Activated CD8-positive, alpha-beta memory T cell treated with anti-CD3 and anti-CD28 coated beads for 24 hours (primary cell): ENCODE measurements at places on chromosomes 1 and 21.

GRCh38 chr1:204826970-204827369 lies 43.7 kb upstream of the NFASC start:
- no peak for DNase-seq

GRCh38 chr1:56189946-56190805 lies 389.2 kb downstream of the PLPP3 start:
- DNase-seq: no peak

- DNase-seq: no peak
These were observed 207.9 kb downstream of the RRAGC start for GRCh38 chr1:38651669-38652068.

DNA sequence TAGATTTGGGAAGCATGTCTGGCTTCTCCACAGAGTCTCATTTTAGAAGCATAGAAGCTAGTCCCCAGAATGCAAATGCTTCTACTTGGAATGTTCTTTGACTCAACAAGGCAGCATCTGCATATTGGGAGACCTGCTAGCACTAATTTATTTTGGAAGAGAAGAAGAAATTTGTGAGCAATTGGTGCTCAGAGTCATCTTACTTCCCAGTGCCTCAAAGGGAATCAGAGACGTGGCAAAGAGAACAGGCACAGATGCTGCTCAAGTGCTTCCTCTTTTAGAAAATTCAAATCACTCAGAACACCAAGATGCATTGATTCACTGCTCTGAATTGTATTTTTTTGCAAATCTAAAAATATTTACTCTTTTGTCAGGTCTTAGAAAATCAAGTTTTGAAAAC lies 255.7 kb downstream of the BRINP2 start:
- no peak for DNase-seq

GRCh38 chr1:88029899-88030298 lies 654.2 kb upstream of the PKN2 start:
- no peak for DNase-seq

DNA sequence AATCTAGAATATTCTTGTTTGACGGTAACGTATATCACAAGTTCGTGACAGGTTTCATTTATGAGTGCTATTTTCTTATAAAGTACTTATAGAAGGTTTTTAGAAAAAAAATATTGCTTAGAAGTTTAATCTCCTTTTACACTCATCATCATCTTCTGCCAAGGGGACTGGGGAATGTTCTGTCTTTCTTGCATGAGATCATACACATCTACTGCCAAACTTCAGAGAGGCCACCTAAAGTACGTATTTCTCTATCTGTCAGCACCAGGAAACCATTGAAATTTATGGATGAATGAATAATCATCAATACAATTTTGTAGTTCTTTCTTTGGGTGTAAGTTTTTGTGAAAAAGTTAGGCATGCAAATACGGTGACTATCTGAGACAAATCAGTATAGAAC lies 245.8 kb downstream of the SPATA17 start:
- DNase-seq: no peak

DNA sequence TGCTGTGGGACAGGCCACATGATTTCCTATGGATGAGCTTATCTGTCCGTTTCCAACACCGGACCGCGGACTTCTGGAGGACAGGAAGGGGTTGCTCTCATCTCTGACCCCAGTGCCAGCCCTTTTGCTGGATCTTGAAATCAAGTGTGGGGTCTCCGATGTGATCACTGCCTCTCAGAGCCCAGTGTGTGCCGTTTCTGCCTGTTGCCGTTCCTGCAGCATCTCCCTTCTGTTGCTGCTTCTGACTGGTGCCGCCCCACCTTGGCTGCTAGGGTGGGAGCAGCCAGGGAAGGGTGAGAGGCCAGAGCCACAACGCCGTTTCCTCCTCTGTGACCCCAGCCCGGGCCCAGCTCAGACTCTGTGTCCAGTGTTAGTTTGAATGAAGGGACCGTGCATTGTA lies 67.3 kb upstream of the WNT4 start:
- DNase-seq: no peak

DNA sequence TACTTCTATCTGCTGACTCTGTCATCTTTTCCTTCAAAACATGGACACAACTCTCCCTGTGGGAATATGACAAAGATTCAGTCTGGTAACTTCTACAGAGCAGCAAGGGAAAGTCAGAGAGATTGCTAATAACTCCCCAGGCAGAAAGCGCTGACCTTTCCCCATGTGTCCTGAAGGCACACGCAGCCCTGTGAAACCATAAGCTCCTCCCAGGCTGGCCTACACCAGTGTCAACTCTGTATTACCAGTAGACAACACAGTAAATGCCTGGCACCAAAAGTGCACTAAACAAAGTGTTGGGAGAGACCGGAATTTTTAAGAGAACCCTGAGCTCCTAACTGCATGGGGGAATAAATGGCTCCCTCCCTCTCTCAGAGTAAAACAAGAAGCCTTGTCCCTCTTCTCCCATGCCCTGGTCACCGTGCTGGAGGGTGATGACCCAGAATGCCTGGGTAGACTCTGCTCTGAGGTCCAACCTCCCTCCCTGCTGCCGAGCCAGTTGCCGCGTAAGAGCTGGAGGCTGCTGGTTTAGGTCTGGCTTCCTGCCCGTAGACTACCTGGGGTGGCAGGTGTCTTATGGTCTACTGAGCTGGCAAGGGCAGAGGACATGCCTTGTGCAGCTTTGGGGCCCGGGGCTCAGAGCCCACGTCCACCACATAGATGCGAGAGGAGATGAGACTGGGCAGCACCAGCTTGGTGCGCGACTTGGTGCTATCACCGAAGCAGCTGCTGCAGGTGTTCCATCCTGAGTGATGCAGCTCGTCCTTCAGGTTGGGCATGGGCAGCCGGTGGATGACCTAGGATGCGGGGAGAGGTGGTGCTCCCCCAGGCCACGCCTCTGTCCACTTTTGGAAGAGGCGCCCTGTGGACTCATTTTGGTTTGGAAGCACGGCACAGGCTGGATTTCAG lies 3.9 kb downstream of the SELENBP1 start:
- no peak for DNase-seq

DNA sequence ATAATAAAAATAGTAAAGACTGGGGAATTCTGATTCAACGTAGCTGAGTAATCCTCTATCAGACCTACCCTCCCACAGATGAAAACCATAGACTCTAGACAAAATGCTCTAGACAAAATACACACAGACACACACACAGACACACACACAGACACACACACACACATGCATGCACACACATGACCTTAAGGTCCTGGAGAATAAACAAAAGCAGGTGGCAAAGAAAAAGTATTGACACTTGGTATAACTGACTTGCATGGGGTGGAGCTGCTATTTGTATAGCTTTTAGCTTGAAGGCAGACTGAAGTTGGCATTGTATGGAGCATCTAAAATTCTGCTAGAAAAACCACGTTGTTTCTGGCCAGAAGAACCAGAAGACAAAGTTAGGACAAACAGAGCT lies 29.3 kb downstream of the C1orf141 start:
- DNase-seq: no peak

- peak; percentile 56 for DNase-seq
These were observed 3.2 kb downstream of the RCAN3 start for GRCh38 chr1:24505816-24506215.

GRCh38 chr1:109979489-109980091 lies 5.0 kb upstream of the AHCYL1 start:
- no peak for DNase-seq

DNA sequence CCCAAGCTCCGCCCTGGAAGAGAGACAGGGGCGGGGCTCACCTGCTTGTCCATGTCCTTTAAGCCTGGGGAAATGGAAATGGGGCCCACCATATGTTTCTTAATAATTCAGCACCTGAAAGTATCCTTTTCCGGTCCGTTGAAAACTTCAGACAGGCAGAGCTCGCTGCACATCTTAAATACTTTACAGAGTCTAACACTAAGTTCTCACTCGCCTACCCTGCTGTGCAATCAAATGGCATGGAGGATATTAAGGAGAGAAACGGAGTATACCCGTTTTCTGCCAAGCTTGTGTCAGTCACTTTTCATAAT lies 467 bp upstream of the CC2D1B start:
- no peak for DNase-seq

DNA sequence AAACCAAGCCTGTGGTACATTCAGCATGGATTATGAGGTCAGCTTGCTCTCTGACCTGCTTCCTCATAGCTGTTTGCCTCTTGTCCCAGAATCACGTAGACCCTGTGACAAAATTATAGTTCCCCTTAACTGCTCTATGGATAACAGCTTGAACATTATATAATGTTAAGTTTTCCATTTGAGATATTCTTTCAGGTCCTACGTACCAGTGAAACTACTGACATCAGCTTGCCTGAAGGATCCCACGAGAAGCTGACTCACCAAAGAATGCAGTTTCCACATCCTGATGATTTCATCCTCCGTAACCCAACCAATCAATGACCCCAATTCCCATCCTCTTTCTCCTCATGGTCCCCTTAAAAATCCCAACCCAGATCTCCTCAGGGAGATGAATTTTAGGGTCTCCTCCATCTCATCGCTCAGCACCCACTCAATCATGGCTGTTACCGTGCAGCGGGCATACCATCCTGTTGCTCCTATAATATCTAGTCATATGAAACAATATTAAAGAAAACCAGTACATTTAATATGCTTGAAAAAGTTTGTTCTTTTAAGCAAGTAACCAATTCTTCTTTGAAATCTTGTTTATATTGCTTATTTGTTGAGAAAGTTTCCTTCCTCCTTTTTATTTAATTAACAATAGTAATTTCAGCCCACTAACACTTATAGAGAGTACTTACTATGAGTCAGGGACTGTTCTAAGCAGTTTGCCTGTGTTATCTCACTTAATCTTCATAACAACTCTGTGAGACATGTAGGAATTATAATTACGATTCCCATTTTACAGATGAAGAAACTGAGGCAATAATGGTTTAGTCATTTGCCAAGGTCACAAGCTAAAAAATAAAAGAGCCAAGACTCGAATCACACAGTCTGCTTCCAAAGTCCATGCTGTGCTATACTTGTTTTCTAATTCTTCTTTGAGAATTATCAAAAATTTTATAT lies 27.4 kb downstream of the CHML start:
- DNase-seq: no peak

- no peak for DNase-seq
These were observed 10.2 kb downstream of the RPS6KC1 start for GRCh38 chr1:213061263-213061662.

GRCh38 chr1:1083416-1084371 lies 9.6 kb upstream of the RNF223 start:
- DNase-seq: peak; percentile 56

- no peak for DNase-seq
These were observed 663 bp upstream of the GBP6 start for GRCh38 chr1:89363196-89363595.

GRCh38 chr1:108070662-108071061 lies 105.7 kb upstream of the VAV3 start:
- DNase-seq: no peak

DNA sequence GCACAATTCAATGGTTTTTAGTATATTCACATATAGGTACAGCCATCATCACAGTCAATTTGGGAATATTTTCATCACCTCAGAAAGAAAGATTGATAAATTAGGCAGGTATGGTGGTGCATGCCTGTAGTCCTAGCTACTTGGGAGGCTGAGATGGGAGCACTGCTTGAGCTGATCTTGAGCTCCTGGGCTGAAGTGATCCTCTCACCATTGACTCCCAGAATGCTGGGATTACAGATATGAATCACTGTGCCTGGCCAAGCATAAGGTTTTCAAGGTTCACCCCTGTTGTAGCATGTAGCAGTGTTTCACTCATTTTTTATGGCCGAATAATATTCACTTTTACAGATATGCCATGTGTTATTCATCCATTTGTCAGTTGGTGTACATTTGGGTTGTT lies 44.7 kb upstream of the MTF2 start:
- DNase-seq: no peak

- DNase-seq: no peak
These were observed 8.7 kb downstream of the IFNLR1 start for GRCh38 chr1:24178407-24178806.

DNA sequence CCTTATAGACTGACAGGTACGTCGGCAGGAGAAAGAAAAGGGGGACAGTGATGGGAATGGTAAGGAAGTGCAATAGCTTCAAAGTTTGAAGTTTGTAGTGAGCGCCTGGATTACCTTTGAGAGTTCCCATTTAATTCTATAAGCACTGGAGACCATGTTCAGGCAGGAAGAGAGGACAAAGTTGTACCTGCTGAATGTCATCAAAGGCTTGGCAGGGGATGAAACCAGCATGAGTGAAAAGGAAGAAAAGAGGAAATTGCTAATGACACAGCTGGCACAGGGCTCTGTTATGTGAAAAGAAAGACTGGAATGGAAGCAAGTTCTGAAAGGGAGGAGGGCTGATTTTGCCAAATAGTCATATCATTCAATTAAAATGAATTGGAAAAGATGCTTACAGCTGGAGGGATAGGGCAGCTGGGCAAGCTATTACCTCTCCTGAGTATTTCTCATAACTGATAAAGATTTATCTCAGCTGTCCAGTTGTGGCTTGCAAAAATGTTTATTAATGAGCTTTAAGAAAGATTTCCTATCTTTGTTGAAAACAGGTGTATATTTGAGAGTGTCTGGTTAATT lies 109.2 kb downstream of the HMCN1 start:
- DNase-seq: no peak

DNA sequence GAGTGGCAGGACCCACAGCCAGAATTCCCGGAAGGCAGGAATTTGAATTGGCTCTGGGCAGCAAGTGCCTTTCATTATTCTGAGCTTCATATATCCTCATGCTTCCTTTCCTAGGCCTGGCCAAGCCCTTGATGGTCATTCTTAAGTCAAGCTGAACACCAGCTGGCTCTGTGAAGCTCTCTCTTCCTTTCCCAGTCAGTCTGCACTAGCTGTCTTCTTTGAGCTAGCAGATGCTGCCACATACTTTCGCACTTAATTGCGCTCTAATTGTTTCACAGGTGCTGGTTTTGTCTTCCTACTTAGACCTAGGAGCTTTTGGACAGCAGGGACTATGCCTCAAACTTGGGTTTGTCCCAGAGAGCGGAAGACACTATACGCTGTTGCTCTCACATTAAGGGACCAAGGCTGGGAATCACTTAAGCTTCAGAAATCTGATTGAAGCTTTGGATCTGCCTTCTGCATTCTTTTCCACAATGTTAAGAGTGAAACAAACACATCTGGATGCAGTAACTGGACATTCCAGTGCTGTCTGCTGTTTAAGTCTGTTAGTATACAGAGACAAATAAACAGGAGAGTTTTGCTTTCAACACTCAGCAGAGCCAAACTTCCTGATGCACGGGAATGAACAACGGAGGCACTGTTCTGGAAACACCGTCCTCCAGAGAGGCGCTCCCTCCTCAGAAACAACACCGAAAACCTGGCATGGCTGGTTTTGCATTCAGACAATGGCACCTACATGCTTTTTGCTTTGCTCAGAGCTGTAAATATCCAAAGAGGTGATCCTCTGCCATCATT lies 2.2 kb downstream of the TLR5 start:
- DNase-seq: no peak

GRCh38 chr21:17467829-17468228 lies 45.0 kb upstream of the CXADR start:
- no peak for DNase-seq

DNA sequence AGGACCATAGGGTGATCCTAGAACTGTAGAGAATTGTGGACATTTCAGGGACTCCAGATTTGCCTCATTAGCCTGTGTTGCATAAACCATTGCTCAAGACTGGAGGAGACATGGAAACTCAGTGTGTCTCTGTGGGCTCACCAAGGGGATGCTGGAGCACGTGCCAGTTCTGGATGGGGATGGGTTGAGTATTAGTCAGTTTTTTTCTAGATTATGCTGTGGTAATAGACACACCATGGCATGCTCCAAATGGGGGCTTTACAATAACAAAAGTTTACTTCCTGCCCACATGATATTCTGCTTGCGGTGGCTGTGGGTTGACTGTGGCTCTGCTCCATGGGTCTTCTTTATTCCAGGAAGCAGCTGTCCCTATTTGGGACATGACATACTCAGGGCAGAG lies 125.4 kb downstream of the FOXD2 start:
- DNase-seq: no peak
